ENCODE measurements at places on chromosomes 3 and 15. TPM values are rescaled to one million over a fixed set of nuclear protein-coding genes. Genes with fewer than 3 reads are reported as not detected.
A peak's percentile ranks its signal among the peaks of the same experiment; 100 is the strongest.

DNA sequence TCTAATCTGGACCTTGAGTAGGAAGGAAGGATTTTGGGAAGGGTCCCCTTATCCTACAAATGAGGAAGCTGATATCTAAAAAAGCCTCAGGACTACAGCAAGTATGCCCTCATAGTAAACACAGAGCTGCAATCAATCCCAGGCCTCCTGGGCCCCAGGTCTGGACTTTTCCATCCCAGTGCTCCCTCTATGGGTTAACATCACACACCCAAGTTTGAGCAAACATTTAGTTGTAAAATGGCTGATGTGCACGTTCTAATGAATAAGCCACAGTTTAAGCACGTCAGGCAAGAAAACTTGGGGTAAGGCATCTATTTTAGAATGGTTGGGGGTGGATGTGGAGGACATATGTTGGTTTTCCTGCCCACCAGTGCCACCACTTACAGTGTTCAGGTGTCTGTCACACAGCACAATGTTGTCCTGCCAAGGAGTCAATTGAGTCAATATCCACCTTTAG lies 44.3 kb upstream of the UBE2E1 start:
- peak; percentile 76 for DNase-seq

DNA sequence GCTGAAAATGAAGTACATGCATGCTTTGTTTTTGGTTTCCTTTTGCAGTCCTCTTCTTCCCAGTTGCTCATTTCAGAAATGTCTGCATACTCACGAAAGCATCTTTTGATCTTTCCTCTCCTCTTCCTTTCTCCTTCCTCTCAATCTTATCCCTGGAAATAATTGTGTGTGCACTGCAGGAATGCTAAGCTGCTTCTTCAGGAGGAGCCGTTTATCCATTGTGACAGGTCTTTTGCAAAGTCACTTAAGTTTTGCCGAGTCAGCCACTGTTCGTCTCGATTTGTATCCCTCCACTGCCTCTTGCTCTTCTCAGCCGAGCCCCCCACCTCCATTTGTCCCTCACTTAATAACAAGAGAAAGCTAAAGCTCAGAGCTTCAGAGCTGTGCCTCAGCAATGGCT lies 597.6 kb downstream of the AGBL1 start:
- DNase-seq, result peak; percentile 29

Gene ADAMTSL3
- total RNA-seq, result 0.87 TPM

Gene RAB6B
- 3.9 TPM for total RNA-seq

Gene LINGO1
- total RNA-seq, result 63.1 TPM

Gene SLC24A5
- total RNA-seq, result not detected

GRCh38 chr3:26639339-26639738 lies 16.8 kb downstream of the LRRC3B start:
- DNase-seq, result no peak

- no peak for DNase-seq
Observed at GRCh38 chr15:52162876-52163275, 28.3 kb downstream of the GNB5 start.

DNA sequence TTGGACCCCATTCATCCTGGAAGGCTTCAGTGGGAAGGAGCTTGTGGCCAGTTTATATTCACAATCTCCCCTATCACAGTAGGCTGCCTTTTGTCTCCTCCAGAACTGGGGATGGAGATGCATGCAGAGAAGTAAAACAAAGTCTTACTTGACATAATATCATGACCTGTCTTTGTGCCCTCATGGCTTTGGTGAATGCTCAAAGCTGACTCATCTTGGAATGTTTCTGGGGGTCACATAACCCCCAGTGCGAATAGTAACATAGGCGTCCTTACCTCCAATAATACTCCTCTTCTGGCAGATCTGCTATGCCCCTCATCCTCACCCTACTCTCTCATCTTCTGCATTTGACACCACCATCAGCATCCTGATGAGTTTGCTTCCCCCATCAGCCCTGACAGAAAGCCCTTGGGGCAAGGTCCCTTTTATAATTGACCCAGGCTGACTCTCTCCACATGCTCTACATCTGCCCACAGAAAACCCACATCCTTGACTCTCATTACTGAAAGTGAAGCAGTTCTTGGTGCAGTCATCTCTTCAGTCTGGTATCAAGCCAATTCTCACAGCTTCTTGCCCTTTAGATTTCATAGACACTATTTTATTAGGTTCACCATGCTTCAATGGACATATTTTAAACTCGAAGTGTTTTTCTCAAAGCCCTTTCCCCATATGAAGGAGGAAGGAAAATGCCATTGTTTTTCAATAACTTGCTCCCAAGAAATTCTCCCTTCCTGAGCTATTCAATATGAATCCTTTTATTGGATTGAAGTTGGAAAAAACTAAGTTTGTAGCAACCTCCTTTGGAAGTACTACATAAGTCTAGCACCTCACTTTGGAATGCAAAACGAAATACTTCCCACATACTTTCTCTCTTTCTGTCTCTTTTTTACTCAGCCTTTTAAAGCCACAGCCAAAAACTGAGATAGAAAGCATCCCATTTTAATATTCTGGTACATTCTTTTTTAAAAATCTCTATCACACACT lies 36.6 kb downstream of the OSTN start:
- DNase-seq, result no peak

DNA sequence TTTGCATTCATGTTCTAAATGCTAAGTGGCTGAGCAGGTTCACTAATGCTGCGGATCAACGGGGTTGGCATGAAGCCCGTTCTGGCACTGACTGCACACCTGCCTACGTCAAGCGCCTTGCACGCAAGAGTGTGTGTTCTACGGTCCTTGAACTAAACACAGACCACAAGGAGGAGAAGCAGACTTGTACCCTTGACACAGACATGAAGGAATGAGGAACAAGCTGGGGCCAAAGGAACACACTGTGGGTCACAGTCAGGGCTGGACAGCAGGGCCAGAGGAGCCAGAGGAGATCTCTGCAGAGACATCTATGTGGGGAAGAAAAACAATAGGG lies 48.0 kb upstream of the LDHAL6B start:
- DNase-seq, result no peak

- no peak for DNase-seq
Observed at GRCh38 chr3:171315101-171315500, 145.1 kb downstream of the TNIK start.

- DNase-seq, result no peak
Observed at GRCh38 chr3:69460034-69460433, 74.1 kb upstream of the FRMD4B start.

DNA sequence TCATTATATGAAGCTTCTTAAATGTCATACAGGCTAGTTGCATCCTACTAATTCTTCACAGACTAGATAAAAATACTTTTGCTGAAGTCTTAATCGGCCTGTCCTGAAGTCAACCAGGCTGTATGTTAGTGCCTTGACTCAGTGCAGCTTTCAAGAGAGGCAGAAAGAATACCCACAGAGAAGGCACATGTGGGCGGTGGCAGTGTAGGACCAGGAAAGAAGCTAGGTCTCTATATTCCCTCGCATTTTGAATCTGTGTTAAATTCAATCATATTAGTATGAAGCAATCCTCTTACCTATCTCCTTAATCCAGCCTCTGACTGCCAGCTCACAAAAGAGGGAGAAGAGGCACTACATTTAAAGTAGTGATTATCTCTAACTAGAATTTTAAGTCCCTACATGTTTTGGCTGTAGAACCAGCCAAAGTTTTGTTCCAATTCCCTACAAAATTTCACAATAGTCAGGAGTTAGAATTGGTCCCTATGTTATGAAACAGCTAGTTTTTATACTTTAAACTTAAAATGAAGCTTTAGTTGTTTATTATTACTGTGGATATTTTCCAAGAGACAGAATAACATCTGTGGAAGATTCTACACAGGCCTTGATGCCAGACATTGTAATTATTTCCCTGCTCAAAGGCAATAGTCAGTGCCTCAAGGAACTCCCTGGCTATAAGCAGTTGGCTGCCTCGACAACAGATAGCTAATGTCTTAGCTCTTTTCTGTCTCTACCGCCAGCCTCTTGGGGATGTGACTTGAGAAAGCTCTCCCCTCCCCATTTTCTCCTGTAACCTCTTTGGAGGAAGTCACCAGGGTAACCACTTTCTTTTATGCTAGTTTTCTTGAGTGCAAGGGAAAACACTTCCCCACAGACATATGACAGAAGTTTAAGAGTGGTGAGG lies 31.9 kb downstream of the CRTC3 start:
- DNase-seq, result no peak

- no peak for DNase-seq
Observed at GRCh38 chr3:113533534-113533892, 1.2 kb downstream of the SIDT1 start.

- DNase-seq, result peak; percentile 76
Observed at GRCh38 chr15:73244333-73244732, 124.4 kb downstream of the HCN4 start.

Gene GOLGA8B
- total RNA-seq, result 50.2 TPM

GRCh38 chr15:68643216-68643830 lies 64.5 kb downstream of the CORO2B start:
- no peak for DNase-seq

Gene KLF15
- 14.0 TPM for total RNA-seq

GRCh38 chr3:10292505-10293419 lies at the start of gene GHRL:
GHRL (minus strand) TSS chr3:10292947; CDS start chr3:10290180, 2,767 bp downstream.
- no peak for DNase-seq

Gene LSMEM2
- 1.5 TPM for total RNA-seq

GRCh38 chr15:57923750-57924149 lies 141.8 kb downstream of the ALDH1A2 start:
- no peak for DNase-seq

- DNase-seq, result peak; percentile 53
Observed at GRCh38 chr15:58760385-58761009, 10.6 kb upstream of the MINDY2 start.

Gene TTC21A
- total RNA-seq, result 2.0 TPM

Gene DNASE1L3
- total RNA-seq, result not detected

DNA sequence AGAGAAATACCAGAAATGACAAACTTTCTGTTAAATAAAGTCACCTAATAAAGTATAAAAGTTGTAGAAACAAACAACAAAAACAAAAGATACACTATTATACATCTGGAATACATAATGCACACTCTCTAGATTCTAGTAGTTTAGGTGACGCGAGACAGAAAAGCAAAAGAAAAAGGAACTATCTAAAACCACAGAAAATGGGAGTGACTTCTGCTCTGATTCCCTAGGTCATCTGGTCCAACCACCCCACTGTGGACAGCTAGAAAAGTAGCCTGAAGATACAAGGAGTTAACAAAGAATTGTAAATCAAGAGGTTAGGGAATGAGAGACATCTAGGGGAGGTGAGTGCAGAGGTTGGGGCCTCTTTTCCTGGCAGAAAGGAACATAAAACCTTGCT lies 39.1 kb downstream of the DHX36 start:
- no peak for DNase-seq

Gene SLC6A20
- 0.14 TPM for total RNA-seq

- DNase-seq, result no peak
Observed at GRCh38 chr15:67115586-67115969, 50.2 kb downstream of the SMAD3 start.

- DNase-seq, result no peak
Observed at GRCh38 chr3:188901671-188902287, 270.0 kb upstream of the TPRG1 start.

Gene UBAP1L
- total RNA-seq, result 1.4 TPM

GRCh38 chr15:70291305-70292075 lies 193.8 kb upstream of the TLE3 start:
- no peak for DNase-seq

- no peak for DNase-seq
Observed at GRCh38 chr15:58566029-58566428, 134.2 kb downstream of the LIPC start.

DNA sequence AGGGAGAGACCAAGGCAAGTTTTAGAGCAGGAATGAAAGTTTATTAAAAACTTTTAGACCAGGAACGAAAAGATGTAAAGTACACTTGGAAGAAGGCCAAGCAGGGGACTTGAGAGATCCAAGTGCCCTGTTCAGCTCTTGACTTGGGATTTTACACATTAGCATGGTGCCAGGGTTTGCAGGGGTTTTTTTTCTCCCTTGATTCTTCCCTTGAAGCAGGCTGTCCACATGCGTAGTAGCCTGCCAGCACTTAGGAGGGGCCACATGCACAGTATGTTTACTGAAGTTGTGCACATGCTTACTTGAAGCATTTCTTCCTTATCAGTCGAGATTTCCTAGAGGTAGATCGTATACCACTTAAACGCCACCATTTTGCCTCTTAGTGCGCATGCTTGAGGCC lies 277.5 kb upstream of the AGTR1 start:
- DNase-seq, result no peak

GRCh38 chr15:25883463-25884259 lies 20.5 kb upstream of the ATP10A start:
- no peak for DNase-seq

Gene C3orf70
- total RNA-seq, result 1.5 TPM

DNA sequence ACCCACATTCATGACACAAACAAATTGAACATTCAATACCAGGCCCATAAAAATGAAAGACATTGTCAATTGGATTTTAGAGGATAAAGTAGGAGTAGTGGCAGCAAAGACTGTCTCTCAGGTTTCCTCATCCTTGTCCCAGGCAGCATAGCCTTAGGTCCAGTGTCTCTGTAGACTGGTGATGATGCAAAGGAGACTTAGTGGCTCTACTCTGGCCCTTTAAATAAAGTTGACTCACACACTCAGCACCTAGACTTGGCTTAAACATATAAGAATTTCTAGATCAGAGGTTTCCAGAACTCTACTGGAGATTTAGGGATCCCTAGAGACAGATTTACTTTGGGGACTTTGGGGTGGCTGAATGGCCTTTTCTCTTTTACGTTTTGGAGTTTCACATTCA lies 166.6 kb downstream of the NR1D2 start:
- no peak for DNase-seq

DNA sequence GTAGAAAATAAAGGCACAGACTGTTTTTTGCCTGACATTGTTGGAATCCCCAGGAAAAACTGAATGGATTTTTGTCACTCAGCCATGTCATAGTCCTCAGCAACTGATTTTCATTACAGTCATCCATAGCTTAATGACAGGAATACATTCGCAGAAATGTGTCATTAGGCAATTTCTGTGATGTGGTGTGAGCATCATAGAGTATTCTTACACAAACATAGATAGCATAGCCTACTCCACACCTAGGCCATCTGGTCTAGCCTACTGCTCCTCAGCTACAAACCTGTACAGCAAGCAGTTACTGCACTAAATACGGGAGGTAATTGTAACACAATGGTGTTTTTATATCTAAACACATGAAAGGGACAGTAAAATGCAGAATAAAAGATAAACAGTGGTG lies 34.4 kb upstream of the FBN1 start:
- DNase-seq, result no peak
